ENCODE measurements at places on chromosomes 11 and 22.
A peak's percentile ranks its signal among the peaks of the same experiment; 100 is the strongest.

DNA sequence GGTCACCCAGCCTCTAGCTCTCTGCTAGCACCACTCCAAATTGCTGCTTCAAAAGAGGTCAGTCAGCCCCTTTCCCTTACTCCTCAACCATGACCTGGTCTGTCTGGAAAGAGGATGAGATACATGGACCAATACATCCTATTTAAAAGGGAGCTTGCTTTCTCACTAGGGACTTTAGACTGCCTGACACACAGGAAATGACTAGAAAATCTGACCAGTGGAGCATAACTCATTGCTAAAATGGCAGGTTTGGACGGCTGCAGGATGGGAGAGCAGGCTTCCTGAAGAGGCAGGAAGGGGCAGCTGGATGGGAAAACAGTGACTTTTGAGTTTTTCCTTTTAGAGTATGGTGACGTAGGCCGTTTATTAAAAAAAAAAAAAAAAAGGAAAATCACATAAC is 25.3 kb downstream of the STIM1 start:
- DNase-seq: no peak

- no peak for DNase-seq
These were observed 4.0 kb downstream of the CASTOR1 start for GRCh38 chr22:30285176-30285845.

GRCh38 chr11:75311858-75312288 is 39.6 kb downstream of the ARRB1 start:
- no peak for DNase-seq

DNA sequence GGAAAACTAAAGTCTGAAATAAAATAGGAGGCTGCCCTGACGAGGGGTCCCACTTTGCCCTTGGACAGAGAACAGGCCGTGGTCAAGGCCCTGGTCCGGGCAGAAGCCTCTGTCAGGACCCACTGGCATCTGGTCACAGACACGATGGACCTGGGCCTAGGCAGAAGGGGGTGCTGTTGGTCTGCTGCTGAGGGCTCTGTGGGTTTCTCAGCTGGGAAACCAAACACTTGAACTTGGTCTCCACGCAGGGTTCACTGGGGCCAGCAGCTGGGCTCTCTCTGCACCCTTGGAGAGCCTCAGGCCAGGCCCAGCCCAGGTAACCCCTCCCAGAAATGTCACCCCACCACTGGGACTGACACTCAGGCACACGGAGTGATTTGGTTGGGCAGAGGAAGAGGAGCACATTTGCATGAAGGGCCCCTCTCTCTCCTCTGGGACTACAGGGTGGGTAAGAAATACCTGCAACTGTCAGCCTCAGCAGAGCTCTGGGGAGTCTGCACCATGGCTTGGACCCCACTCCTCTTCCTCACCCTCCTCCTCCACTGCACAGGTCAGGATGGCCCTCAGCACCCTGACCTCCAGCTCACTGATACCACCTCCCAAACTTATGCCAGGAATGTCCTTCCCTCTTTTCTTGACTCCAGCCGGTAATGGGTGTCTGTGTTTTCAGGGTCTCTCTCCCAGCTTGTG is 48.1 kb upstream of the TOP3B start:
- DNase-seq: no peak

DNA sequence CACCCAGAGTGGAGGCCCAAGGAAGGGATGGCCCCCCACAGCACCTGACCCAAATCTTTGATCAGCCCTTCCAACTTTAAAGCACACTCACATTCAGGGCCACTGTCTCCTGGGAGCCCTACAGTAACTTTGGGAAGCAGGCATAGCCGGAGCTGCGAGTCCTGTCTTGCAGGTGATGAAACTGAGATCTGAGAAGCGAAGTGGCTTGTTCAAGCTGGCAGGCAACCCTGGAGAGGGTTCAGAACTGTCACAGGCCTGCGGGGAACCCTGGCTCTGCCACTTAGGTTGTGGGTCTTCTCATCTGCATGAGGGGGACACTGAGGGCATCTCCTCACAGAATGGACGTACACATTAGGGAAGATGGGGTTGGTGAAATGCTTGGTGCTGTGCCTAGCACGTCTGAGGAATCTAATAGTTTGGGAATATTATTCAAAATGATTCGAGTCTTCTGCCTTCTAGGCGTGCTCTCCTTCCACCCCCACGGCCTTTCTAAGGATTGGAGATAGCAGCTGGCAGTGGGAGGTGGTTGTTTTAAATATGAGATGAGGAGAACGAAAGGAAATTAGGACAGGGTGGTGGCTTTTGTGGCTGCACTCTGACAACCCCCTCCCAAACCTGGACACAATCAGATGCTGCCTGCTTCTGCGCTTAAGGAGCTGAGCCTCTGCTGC is 18.8 kb upstream of the SUN2 start:
- no peak for DNase-seq

- DNase-seq: no peak
These were observed 16.9 kb upstream of the DBX1 start for GRCh38 chr11:20177136-20177535.

GRCh38 chr22:46588279-46589140 is 31.7 kb upstream of the GRAMD4 start:
- DNase-seq: no peak

GRCh38 chr22:50260434-50260800 is 1.1 kb downstream of the MAPK12 start:
- no peak for DNase-seq

DNA sequence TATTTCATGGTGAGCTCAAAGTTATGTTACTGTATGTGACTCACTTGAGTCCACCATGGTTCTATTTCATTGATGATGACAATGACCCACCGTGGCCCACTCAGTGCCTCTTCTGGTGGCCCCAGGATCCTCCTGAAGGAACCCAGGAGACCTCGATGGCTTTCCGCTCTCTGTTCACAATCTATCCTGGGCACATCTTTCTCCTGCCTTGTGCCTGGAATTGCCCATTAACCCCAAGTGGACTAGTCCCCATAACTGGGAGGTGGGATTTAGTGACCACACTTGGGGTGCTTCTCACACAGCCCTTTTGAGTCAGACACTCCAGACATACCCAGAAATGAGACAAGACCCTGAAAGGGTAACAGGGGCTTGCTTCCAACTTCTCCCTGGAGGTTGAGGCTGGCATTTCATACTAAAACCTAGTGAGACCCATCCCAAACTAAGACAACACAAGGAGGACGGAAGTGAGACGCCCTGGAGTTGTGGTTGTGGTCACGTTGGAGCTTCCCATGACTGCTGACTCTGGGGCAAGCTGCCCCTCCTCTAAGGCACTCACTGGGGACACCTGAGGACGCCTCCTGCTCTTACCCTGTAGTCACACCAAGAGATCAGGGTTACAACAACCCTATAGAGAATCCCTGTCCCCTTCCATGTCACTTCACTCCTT is 22.1 kb downstream of the IGLL5 start:
- no peak for DNase-seq

DNA sequence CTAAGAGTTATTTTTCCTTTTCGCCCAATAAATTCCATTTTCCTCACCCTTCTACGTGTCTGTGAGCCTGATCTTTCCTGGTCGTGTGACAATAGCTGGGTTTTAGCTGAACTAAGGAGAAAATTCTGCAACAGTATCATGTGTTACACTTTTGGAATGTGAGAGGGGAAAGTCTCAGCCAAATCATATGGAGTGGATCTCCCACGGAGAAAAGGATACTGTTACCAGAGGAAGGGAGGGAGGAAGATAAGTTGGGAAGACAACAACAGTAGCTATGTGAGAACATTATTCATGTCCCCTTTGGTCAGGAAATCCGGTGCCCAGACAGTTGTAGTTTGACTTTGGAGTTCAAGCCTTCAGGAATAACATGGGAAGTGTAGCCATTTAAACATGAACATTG is 584.0 kb upstream of the RAG2 start:
- no peak for DNase-seq

- DNase-seq: no peak
These were observed 33.4 kb downstream of the FDX1 start for GRCh38 chr11:110463153-110463552.

GRCh38 chr11:70910835-70911234 is 341.5 kb downstream of the SHANK2 start:
- no peak for DNase-seq

DNA sequence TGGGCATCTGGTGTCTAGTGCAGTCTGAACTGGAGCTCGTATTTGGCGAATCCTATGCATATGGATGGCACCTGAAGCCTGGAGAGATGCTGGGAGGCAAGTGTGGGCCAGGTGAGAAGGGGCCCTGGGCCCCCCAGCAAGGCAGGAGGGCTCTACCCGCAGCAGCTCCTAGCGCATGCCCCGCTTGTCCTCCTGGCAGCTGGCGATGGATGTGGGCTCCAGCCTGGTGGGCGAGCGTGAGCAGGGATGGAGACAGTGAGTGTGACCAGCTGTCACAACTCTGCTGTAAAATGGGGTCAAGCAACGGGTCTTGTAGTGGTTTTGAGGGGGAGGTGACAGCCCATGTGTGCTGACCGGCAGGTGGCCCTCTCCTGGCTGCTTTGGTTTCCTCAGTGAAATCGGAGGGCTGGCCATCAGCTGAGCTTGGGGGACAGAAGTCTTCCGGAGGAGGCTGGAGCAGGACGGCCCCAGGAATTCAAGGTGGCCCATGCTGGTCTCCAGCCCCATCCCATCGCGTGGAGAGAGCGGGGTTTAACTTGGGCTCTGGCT is 12.0 kb downstream of the FRMD8 start:
- no peak for DNase-seq

DNA sequence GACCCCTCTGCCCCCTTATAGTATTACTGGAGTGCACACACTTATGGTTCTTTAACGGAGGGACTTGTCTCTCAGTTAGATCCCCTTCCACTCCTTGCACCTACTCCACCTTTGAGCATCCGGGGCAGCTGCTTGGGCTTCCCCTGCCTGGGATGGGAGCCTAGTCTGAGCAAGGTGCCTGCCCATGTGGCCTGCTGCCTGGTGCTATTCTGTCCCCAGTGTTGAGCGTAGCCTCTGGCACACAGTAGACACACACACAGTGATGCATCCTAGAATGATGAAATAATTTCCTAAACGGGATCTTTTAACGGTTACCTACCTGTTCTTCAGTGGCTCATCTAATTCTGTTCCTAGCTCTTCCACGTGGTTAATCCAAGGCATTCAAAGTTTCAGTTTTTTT is 22.4 kb downstream of the PPFIA1 start:
- no peak for DNase-seq

DNA sequence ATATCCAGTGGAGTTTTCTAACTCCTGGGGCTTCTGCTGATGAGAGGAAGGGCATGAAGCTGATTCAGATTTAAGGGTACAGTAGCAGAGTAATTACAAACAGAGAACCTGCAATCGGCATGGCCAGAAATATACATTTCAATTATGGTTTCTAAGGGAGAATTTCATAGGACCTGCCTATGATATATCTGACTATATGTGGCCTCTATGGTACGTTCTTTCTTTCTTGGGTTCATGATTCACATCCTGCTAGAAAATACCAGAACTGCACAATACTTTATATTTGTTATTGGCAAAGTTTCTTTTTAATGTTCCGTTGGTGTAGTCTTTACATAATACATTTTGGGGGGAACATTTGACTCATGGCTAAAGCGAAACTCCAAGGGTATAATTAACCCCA is 63.1 kb upstream of the TTC12 start:
- no peak for DNase-seq

- DNase-seq: peak; percentile 40
These were observed 8.3 kb upstream of the HTR3B start for GRCh38 chr11:113896156-113896879.

GRCh38 chr11:19676475-19677380 is 35.9 kb upstream of the NAV2 start:
- DNase-seq: no peak

GRCh38 chr22:30371981-30372380 is 15.2 kb downstream of the CCDC157 start:
- DNase-seq: no peak

DNA sequence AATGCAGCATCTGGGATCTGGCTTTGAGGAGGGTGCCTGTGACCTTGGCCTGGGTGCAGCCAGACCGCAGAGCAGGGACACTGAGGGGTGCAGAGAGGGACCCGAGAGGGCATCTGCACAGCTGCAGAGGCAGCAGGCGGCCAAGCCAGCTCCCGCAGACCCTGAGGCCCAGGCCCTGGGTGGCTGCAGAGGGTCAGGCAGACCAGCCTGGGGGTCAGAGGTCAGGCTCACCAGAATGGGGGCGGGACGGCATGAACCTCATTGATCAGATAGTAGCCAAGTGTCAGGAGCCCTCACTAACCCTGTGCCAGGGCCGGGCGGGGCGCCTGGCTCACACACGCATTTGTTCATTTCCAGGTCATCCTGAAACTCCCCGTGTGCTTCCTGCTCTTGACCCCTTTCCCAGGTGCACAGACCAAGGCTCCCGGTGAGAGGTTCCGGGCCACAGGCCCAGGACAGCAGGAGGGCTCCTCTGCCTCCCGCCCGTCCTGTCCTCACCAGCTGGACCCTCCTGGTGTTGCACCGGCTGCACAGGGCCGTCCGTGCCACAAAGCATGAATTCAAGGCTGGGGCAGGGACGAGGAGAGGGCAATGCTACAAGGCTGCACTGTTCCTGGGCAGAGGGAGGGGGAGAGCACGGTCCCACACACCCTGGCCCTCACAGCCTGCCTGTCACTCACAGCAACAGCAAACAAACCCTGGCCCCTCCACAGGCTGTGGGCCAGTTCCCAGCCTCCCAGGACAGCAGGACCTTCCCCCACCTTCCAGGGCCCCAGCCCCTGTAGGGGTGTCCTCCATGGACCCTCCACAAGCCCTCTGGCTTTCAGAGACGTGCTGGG is 3.3 kb downstream of the RTN4R start:
- DNase-seq: no peak

DNA sequence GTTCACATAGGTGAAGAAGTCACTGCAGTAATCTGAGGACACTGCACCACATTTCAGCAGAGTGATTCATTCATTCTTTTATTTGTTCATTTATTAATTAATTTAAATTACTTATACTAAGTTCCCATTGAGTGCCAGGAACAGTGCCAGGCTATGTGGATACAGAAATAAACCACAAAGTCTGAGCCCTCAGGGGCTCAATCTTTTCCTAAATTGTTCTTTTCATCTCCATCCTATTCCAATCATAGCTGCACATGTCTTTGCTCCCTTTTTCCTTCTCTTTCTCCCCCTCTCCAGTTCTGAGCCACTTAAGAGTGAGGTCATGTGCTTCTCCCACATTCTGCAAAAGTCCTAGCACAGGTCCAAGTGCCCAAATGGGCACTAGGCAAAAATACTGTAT is 4.9 kb downstream of the SYTL2 start:
- DNase-seq: no peak

- peak; percentile 78 for DNase-seq
These were observed 7.0 kb downstream of the C11orf86 start for GRCh38 chr11:66981976-66982578.

Measured in KG1 (cell line).